ENCODE measurements at places on chromosomes 5 and 9.

GRCh38 chr5:78586251-78586650 lies 62.3 kb downstream of the LHFPL2 start:
- DNase-seq = no peak

DNA sequence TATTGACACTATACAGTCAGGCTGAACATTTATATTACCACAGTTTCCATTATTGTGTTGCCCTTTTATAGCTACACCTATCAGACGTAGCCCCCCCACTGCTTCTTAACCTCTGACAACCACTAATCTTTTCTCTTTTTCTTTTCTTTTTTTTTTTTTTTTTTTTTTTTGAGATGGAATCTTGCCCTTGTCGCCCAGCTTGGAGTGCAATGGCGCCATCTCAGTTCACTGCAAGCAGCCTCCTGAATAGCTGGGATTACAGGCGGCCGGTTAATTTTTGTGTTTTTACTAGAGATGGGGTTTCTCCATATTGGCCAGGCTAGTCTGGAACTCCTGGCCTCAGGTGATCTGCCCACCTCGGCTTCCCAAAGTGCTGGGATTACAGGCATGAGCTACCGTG lies 75.4 kb downstream of the UHRF2 start:
- no peak for DNase-seq

DNA sequence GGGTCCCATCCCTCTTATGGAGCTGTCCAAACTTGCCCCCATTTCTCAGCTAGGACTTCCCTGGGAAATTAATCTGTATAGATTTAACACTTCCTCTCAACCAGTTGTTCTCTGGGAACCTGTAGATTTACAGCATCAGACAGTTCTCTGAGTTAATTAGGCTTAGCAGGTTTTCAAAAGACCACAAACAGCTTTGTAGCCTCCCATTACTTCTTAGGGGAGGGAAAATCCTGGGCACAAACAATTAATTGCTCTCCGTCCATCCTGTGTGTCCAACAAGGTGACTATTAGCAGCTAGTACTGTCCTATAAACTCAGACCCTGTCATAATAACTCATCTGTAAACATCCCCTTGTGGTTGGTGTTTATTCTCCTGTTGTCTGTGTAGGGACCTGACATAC lies 197.9 kb downstream of the GOLPH3 start:
- DNase-seq = no peak

- DNase-seq = no peak
These were observed 277.7 kb upstream of the PTGER4 start for GRCh38 chr5:40402007-40402364.

DNA sequence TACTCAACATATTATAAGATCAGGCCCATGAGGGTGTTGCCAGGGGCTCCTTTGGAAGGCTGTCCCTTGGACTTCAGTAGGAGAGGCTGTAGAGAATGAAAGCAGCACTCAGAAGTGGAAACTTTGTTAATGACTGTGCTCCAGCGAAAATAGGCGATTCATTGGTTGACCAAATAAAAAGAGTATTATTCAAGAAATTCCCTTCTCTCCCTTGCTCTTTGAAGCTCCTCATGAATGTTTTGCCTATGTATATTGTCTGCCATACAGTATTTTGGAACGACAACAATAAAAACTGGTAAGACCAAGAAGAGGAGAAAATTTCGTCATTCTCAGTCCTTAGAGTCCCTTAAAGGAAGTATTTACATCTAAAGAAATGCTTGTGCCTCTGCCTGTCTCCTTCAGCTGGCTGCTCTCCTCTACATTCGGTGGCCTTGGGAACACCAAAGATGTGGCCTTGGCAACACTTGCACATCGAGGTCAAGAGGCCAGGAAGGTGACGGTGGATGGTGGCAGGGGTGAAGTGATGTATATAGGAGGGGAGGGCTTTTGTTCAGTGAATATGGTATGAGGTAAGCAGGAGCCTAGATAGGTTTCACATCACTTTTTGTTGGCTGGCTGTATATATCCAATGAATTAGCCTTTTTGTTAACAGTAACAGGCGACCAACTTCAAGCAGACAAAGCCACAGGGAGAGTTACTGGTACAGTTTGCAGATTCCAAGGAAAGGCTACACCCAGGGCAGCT lies 95.0 kb upstream of the ACTBL2 start:
- no peak for DNase-seq
